ENCODE measurements at places on chromosomes 5 and 9.

DNA sequence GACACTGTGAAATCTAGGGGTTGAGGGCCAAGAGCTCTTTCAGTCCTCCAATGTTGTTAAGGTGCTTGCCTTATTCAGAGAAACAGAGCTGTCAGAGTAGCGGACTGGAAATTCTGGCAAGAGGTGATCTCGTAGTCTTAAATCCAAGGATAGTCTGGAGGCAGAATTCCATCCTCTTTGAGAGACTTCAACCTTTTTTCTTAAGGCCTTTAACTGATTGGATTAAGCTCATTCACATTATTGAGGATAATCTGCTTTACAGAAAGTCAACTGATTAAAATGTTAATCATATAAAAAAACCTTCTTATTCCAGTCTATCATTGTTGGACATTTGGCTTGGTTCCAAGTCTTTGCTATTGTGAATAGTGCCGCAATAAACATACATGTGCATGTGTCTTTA lies 243.1 kb upstream of the COX7C start:
- no peak for DNase-seq

- DNase-seq = no peak
These were observed 547.6 kb downstream of the RAB3C start for GRCh38 chr5:59130431-59130830.

- no peak for DNase-seq
These were observed 88.4 kb downstream of the ENC1 start for GRCh38 chr5:74552101-74552500.

GRCh38 chr5:19900269-19900668 lies 87.7 kb downstream of the CDH18 start:
- DNase-seq = no peak

DNA sequence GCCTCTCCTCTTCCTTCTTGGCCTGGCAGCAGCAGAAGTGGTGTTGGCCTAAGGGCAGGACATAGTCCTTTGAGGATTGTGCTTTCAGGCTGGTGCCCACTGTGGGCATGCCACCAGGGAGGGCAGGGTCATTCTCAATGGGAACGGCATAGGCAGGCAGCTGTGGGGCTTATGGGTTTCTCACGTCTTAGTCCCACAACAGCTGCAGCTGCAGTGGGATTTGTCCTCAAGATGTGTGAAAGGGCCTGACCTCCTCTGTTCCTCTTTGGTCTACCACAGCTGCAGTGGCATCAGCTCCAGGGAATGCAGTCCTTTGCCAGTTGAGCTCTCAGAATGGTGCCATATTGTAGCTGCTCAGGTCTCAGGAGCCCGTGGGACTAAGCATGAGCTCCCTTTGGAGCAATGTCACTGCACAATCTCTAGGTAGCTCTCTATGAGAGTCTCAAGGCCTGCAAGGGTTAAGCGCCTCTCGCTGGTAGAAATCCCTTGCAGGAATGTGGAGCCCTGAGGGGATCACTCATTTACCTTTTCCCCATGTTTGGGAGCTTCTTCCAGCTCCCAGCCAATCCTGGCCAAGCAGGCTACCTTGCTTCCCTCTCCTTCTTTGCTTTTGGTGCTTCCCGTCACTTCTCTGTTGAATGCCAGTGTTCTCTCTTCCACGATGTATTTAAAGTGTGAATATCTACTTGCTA lies 104.8 kb downstream of the GNA14 start:
- no peak for DNase-seq

DNA sequence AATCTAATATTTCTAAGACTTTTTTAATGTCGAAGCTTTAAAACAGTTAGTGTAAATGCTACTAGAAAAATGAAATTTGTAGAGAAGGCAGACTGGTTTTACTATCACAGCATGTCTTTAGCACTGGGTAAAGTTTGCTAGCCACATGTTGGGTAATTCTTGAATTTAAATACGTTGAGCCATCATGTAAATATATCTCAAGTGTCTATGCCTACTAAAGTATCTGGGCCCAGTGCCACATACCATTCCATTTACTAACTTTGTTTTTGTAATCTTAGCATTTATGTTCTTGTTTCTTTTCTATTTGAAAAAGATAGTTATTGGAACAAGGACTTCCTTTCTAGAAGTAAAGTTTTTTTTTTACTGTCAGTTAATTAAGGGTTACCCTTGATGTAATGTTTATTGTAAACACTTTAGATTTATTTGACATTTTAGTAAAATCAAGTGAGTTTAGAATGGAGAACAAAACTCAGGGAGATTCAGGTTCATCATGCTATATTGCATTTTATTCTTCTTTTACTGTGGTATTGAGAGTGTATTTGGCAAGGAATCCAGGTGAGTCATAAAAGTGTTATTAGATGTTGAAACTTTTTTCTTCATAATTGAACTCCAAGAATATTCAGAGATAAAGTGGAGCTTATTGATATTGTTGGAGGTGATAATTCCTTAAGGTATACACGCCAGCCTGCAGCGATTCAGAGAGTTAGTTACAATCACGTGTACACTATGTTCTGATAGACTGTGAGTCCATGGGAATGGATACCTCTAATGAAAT lies 182.4 kb downstream of the CCDC171 start:
- DNase-seq = no peak

DNA sequence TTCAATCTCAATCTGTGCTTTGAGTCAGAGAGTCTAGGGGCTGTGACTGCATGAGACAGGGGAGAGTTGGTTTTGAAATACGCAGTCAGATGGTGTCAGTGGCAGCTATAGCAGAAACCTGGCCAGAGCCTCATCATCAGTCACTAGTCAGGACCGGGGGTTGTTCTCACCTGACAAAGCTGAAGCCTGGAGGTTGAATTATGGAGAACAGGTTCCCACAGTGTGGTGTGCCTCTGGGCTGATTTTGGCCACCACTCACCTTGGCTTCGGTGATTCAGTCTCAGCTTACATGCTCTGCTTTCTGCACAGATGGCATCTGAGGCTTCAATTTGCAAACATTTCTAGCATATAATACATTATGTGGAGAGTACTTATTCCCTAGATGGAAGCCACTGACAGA lies 387.3 kb downstream of the YTHDC2 start:
- no peak for DNase-seq

DNA sequence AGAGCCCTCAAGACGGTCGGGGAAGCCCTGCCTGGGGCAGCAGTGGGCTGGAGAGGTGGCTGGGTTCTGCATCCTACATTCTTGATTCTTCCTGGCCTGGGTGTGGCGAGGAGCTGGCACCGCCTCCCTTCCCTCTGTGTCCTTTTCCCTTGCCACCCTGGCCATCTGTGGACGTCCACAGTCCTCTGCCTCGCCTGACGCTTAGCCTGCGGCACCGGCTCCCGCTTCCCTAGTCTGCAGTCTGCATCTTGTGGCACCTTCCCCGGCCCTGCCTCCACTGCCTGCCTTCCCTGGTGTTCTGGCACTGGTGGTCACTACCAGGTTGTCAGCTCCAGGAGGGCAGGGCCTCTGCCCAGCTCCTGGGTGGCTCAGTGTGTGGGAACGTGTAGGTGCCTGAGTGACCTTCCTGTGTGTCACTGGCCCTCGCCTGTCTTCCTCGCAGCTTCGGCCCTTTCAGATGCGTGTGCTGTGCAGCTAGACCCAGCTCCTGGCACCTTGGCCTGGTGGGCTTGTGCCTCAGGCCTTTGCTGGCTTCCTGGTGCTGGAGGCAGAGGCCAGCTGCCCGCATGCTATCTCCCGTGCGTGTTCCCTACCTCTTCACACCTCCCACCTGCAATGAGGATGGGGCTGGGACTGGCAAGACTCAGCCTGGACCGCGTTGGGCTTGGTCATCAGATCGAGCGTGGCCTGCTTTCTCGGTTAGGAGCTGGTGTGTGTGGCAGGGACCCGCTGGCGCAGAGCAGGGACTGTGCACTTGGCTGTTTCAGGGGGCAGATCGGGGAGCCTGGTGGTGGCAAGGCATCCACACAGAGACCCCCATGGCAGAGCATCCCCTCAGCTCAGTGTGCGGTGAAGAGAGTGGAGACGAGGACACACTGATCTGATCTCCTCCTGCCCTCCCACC lies 20.9 kb downstream of the TRAF2 start:
- no peak for DNase-seq

DNA sequence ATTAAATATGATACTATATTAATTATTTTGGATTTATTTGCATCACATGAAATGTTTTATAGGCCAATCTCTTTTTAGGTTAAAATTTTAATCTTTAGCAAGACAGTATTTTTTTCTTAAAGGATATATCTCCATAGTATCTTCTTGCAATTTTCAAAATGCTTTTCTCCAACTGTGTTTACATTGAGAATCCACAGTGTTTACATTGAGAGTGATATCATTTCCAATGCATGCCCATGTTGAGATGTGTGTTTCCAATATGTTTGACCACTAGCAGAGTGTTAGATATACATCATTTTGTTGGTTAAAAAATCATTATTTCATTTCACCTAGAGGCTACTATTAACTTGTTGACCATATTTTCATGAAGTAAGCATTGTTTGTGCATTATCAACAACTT lies 17.3 kb downstream of the VCAN start:
- no peak for DNase-seq

DNA sequence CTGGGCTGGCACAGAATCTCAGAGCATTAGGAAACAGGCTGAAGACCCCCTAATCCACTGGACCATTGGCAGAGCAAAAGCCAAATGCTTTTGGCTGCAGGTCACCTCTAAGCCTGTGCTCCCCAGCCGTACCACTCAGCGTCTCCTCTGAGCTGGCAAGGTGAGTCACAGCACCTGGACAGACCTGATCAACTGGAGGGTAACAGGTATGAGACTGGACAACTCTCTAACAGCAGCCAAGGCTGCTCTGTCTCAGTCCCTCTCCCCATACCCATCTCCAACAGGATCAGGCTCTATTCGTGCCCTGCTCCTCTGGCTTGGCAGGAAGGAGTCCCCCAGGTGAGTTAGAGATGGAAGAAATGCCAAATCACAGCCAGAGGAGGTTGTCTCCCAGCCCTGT lies 4.7 kb downstream of the GOLGA2 start:
- DNase-seq = no peak

DNA sequence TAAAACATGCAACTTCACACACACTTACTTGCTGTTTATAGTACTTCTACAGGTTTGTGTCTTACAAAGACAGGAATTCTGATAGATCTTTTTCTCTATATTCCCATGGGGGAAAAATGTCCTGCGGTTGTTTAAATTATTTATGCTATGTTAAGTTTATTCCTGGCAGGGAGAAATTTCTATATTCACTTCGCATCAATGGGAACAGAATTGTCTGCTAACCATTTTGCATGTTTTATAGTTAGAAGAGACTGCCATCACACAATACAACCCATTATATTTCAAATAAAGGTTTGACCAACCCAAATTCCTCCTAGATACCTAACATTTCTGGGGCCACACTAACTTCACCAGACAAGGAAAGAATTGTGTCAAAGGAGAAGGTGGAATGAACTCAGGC lies 110.0 kb upstream of the PRR16 start:
- no peak for DNase-seq
